ENCODE measurements at places on chromosomes 5 and 9.

GRCh38 chr9:134892221-134892620, 11.6 kb downstream of the FCN2 start:
- DNase-seq = no peak

DNA sequence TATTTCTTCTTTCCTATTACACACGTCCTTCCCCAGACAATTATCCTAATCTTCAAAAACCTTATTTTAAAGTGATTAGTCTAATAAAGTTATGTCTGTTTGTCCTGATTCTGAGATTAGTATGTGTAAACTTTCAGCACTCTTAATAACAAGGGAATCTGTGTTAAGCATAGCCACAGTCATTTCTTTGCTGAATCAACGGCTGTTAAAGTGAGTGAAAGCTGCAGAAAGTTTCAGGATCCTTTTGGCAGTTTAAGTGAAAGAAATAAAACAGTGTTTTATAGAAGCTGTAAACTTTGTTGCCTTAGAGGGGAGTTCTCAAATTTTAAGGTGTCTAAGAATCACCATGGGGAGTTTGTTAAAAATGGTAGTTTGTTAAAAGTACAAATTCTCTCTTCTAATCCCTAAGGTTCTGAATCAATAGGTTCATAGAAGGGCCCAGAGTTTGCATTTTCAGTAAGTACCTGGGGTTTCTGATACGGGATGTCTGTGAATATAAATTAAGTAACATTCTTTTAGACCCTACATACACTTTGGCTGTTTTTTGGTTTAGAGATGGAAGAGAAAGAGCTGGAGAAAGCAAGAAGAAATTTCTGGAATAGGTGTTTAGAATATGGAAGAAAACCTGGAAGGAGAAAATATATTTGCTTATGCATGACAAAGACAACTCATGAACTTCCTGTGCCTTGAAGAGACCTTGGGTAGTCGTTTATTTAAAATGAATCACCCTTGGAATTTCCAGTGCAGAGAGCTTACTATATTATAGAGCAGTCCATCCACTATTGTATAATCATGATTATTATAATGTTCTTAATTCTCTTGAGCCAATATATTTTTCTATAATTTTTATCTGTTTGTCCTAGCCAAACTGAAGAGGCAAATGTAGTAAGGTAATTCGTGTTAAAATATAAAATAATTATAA, 45.7 kb downstream of the SCAMP1 start:
- DNase-seq = peak; percentile 57

DNA sequence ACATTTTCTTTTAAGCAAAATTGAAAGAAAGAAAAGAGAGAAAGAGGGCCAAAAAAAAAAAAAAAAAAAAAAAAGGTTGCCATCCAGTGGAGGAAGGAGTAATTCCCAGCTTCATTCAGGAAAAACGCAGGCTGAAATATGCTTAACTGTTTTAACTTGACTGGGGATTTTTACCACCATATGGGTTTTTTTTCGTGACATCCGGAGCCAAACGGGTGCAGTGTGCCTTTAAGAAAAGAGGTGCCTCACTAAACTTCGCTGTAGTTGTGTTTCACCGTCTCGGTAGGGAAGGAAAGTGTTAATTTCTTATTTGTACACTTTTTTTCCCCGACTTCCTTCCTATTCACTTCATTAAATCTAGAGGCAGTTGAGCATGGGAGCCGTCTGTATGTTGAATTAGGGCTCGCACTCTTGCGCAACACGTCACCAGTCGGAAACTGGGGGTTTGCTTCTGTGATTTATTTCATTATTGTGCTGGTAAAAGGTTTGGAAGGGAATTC, 143.0 kb downstream of the SMARCA2 start:
- DNase-seq = peak; percentile 80

DNA sequence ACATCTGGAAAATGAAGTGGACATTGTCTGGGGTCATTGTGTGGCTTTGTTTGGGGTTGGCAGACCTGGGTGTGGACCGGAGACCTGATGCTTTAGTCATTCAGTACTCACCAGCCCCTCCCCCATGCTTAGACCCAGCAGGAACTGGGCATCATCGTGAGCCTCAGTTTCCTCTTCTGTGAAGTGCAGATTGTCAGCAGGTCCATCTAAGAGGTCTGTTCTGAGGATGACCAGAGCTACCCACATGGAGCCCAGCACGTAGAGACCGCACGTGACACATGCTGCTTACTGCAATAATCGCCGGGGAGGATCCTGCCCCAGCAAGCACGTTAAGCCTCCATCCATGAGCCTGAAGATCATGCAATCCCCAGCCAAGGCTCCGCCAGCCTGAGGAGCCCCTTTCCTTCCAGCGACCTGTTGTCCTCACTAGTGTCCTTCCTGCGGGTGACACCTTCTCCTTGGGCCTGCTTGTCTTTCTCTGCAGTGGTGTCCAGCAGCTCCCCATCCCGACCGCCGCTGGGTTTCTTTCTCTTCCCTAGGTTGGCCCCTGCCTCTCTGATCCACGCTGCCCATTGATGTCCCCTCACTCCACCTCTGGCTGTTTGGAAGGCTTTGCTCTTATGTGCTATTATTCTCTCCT, 26.7 kb upstream of the IRX4 start:
- no peak for DNase-seq

DNA sequence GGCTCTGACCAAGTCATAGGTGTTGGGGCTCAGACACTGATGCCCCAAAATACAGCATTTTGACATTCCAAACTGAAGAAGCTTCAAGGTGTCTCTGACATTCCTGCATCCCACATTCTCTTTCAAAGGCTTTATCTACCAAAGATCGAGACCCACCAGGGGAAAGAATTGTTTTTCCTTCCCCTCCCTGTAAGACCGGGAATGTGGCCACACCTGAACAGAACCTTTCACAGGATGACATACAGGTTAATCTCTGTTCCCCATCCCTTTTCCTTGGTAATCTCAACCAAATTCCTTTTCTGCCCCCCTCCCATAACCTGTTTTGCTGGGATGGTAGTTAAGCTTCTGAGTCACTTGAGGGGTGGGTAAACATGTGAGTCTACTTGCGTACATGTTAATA, 72.3 kb downstream of the IQGAP2 start:
- no peak for DNase-seq

DNA sequence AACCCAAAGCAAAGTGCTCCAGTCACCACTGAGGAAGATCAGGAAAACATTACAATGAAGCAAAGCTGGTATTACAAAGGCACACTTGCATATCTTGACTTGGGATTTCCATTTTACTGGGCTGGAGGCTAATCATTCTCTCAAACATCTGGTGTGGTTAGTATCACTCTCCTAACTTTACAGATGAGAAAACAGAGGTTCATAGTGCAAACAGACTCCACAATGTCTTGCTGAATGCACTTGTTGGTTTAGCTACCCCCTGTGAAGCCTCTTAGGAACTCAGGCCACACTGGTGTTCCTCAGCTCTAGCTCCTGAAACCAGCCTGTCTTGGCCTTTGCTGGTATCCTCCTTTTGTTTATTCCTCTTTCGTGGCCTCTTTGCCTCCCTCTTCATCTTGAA, 29.5 kb upstream of the SMAD5 start:
- DNase-seq = no peak
